ENCODE measurements at places on chromosomes 5 and 9.

DNA sequence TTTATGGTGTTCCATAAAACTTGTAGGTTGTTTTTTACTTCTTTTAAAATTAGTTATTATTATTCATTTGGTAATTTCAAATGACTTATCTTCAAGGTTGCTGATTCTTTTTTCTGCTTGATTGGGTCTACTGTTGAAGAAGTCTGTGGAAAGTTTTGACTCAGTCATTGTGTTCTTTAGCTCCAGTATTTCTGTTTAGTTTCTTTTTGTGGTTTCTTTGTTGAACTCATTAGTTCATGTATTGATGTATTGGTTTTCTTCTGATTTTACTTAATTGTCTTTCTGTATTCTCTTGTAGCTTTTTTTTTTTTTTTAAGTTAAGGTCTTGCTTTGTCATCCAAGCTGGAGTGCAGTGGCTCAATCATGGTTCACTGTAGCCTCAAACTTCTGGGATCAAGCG lies 345.4 kb upstream of the MEF2C start:
- DNase-seq: no peak

- no peak for DNase-seq
These were observed 108.1 kb downstream of the FBXW11 start for GRCh38 chr5:171898386-171898785.

DNA sequence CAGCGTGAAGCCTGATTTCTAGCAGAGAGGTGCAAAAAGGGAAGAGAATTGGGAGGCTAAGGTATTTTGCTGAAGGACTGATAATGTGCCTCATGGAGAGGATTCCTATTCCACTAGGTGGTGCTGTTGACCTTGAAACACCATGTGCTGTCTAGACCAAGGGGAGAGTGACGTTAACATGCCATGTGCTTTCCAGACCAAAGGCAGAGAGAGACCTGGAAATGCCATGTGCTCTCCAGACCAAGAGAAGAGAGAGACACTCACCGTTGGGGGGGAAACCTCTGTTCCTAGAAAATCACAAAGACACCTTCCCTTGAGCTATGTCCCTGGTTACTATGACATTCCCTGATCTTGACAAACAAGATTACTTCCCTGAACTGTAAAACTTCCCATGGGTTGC lies 286.0 kb upstream of the TUSC1 start:
- no peak for DNase-seq

DNA sequence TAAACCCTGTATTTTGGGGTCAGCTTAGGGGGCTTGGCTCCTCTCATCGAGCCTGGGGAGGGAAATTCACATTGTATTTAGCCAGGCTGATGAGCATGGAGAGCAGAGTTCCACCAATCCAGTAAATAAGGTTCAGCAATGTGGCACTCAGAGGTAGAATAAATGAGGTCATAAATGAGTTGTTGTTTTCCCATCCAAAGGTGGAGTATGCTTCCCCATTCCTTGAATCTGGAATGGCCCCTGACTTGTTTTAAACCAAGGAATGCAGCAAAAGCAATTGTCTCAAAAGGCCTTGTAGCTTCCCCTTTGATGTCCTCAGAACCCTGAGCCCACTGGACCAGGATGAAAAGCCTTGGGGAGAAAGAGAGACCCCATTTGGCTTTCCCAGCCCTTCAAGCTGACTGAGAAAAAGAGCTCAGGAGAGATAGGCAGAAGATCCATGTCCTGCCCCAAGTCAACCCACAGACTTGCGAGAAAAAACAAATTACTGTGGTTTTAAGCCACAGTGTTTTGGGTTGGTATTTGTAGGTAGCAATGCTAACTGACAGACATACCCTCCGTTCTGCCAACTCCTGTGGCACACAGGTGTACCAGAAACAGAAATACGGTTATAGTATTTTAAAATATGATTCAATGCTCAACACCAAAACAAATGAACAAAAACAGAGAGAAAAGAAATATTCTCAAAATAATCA lies 566.0 kb upstream of the DMAC1 start:
- no peak for DNase-seq

- DNase-seq: no peak
These were observed 121.4 kb downstream of the ENC1 start for GRCh38 chr5:74519161-74519571.

DNA sequence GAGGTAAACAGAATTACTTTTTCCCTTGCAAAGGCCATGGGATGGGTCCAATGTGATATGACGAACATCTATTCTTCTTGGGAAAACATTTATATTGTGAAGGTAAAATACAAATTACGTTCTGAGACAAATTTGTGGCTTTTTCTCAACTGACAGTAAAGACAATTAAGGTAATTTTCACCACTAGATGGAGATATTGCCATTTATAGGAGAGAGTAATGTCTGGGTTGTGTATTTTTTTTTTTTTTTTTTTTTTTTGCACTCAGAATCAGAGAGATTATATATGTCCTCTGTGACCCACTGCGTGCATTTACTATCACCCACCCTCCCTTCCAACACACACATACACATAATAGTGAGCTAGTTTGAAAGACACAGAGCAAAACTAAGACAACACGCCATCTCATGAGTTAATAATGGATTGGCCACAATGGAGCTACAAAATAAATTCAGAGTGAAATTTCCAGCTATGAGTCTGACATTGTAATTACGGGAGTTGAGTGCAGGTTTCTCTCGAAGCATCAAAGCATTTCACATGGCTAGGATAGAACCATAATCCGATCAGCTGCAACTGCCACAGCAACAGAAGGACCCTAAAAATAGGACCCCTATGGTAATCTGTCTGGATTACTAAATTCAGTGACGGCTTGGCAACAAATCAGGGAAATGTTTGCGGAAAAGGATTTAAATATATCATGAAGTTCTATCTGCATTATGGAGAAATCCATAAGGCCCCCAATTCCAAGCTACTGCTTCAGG lies 49.2 kb downstream of the ANXA1 start:
- DNase-seq: peak; percentile 18

DNA sequence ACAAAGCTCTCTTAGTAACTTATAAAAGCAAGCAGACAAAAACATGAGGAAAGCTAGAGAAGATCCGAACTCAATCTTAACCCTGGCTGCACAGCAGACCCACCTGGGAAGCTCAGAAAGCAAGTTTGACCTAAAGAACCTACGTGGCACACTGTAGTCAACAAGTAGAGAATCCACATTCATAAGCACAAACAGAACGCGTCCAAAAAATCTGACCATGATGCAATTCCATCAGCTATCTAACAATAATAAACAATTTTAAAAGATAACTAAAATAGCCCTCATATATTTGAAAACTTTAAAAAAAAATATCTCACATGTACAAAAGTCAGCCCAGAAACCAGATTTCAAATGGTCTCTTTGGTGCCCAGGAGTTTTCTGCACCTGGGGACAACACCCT lies 4.6 kb downstream of the LMAN2 start:
- DNase-seq: no peak

DNA sequence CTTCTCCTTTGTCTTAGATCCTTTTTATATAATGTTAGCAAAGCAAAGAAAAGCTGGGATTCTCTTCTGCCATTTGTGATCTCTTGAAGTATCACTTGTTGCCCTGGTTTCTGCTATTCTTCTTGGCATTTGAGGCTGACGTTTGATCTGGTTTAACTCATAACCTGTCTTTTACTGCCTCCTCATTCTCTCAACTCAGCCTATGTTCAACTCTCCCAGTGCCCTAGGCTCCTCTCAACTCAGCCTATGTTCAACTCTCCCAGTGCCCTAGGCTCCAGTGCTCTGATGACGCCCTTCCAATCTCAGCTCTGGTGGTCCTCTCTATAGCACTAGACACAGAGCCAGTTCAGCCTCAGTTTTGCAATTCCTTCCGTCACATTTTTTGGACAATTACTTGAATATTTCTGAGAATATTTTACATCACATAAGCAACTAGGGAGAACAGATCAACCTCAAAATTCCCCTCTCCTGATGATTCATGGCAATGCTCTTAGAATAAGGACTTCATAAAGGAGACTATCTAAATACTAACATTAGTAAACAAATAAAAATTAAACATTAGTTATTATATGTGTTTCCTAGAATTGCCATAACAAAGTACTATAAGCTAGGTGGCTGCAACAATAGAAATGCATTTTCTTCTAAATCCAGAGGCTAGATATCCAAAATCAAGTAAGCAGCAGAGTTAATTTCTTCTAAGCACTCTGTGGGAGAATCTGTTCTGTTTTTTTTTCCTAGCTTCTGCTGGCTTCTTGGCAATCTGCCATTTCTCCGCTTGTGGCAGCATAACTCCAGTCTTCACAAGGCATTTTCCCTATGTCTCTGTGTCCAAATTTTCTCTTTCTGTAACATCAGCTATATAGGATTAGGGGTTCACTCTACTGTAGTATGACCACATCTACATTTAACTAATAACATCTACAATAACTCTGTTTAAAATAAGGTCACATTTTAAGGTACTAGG lies 662.1 kb upstream of the FTMT start:
- DNase-seq: no peak

- no peak for DNase-seq
These were observed 3.5 kb downstream of the PDE6A start for GRCh38 chr5:149940941-149941644.

GRCh38 chr5:38009749-38010358 lies 170.0 kb upstream of the GDNF start:
- DNase-seq: no peak

DNA sequence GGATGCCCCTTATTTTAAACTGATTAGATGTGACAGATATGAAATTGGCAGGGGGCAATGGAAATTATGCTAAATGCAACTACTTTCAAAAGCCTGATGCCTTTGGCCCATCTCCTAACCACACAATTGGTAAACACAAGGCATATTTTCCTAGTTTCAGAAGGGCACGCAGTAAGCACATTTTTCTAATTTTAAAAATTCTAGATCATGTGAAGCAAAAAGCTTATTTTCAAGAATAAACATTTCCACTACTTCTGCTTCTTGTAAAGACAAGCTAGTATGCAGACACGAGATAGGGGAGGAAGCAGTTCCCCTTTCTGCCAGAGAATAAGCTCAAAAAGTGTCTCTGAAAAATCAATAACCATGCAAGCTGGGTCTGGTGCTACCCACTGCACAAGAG lies 67.7 kb downstream of the ABCA1 start:
- no peak for DNase-seq

DNA sequence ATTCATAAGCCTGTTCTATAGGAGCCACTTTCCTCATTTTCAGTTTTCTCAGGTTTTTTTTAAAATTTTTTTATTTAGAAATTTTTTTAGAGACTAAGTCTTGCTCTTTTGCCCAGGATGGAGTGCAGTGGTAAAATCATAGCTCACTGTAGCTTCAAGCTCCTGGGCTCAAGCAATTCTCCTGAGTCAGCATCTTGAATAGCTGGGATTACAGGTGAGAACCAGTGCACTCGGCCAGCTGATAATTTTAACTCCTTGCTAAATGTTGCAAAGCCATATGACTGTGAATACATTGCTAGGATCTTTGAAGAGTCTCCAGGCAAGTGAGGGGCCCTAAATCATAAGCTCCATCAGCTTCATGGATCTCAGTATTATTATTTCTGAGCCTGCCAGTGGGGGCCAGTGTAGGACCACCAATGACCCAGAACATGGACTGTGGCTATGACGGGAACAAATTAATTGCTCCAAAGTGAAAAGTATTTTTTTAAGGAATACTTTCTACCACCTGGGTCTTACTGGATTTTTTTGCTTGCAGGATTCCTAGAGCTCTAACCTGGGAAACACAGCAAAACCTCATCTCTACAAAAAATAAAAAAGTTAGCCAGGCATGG lies 5.7 kb upstream of the GAPVD1 start:
- no peak for DNase-seq

DNA sequence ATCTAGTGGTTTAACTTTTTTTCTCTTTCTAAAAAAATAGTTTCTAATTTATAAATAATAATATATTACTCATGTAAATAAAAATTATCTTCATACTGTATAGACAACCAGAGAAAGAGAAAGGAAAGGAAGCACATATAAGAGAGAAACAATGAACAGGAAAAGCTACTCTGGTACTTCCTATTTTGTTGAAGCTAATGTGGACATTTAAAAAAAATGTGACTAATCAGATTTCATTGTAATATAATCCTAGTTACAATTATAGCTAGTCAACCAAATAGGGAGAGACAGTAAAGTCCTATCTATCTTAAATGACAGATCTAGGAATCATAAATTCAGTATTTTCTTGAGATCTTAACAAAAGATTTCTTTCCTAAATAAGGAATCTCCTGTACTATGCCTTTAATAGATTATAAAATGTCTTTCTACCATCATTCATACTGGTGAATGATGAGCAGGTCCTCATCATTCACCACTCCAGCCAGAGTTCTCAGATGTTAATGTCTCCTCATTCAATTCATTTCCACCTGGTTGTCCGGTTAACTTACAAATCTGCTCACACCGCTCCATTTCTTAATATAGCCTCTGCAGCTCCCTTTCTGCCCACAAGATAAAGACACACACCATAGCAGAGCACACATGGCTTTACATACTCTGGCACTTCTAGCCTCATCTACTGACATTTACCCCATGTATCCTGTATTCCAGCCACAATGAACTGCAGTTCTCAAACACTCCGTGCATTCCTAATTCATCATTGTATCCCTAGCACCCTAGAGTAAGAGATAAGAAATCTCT lies 30.9 kb downstream of the ZFR start:
- no peak for DNase-seq

DNA sequence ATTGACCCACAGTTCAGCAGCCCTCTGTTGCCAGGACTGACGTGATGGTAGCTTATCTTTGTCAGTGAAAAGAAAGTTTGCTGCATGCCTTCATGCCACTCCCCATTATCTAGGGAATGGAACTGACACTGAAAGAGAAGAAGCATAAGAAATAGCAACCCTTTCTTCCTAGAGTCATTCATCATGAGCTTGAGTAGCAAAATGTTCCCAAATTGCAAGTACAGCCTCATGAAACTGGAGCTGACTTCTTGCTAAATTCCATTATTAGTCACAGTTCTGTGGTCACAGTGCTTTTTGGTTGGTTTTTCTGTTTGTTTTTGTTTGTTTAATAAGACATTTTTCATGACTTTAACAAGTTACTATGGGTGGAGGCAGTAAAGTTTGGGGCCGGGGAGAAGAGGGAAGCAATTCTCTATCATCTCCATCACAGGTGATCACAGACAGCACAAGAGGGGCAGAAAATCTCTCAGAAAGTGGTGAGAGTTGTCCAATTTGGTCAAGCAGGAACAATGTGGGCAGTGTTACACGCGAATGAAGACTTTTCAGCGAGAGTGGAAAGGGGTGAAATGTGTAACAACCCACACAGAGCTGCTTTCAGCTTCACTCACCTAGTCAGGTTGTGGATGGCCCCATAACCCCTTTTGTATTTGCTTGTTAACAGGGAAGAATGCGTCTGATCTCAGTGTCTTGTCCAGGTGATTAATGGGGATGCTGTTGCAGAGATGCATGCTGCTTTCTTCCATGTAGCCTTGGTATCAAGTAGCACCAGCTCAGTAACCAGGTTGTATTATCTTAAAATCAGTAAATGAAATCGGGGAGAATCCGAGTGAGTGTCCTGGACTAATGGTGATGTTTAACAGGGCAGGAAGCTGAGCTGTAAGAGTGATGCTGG lies 440.4 kb downstream of the DMRT2 start:
- DNase-seq: no peak

- no peak for DNase-seq
These were observed 4.1 kb downstream of the KIF4B start for GRCh38 chr5:155017610-155018009.

GRCh38 chr5:57805732-57806131 lies 323.1 kb upstream of the ACTBL2 start:
- no peak for DNase-seq
